Transverse colon (tissue), 4 donors: ENCODE measurements at places on chromosomes 4 and X.

- peak; percentile 31 for DNase-seq
Observed at GRCh38 chr4:176001151-176002006, 64.3 kb upstream of the WDR17 start.

DNA sequence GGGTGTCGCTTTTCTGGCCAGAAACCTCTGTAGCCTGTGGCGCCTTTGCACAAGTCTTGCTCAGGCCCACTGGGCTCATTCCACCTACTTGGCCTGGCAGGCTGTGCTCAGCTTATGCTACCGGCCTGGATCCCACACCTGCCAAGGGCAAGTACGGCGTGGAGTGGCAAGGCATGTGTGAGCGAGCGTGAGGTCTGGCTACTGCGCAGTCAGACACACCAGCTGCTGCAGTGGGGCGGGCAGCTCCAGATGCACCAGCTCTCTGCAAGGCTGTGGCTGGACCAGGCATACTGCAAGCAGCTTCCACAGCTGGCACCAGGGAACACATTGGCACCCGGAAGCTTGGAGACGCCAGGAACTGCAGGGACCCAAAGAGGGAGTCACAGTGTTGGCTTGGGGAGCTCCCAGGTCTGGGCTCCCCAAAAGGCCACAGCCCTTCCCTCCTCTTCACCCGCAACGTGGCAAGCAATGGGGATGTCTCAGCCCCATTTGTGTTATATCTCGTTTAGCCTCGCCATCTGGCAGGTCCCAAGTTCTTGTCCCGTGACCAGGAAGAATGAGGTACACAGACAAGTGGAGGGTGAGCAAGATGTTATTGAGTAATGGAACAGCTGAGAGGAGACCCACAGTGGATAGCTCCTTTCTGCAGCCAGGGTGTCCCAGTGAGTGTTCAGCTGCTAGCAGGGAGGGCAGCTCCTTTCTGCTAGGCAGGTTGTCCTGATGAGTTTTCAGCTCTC, 3.8 kb upstream of the FBXW7 start:
- DNase-seq, result no peak

DNA sequence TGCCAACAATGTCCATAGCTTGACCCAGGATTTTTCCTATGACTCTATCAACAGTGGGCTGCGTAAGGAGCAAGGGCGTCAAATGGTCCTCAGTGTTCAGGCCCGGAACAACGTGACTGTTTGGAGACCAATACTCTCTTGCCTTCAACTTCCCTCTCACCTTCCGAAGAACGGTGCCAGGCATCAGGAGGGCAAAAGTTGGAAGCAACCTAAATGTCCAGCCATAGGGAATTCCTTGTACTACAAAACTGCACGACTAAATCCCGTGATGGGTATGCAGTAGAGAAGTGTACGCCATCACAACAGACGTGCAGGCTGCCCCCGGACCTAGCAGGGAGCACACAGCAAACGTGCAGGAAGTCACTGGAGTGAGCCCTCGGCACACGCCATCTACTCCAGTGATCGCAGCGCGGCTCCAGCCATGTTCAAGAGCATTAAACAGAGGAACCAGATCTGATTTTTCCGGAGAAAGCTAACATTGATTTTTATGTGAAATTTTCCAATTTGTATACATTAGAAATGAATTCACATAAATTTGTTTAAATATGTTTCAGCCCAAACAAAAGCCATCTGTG, 79.0 kb downstream of the JAKMIP1 start:
- DNase-seq, result no peak

- DNase-seq, result peak; percentile 87
Observed at GRCh38 chr4:86935853-86936733, 1.3 kb downstream of the AFF1 start.

- peak; percentile 51 for DNase-seq
Observed at GRCh38 chr4:20625426-20625825, 74.8 kb upstream of the PACRGL start.

- no peak for DNase-seq
Observed at GRCh38 chr4:108937066-108937465, 174.2 kb upstream of the ETNPPL start.

DNA sequence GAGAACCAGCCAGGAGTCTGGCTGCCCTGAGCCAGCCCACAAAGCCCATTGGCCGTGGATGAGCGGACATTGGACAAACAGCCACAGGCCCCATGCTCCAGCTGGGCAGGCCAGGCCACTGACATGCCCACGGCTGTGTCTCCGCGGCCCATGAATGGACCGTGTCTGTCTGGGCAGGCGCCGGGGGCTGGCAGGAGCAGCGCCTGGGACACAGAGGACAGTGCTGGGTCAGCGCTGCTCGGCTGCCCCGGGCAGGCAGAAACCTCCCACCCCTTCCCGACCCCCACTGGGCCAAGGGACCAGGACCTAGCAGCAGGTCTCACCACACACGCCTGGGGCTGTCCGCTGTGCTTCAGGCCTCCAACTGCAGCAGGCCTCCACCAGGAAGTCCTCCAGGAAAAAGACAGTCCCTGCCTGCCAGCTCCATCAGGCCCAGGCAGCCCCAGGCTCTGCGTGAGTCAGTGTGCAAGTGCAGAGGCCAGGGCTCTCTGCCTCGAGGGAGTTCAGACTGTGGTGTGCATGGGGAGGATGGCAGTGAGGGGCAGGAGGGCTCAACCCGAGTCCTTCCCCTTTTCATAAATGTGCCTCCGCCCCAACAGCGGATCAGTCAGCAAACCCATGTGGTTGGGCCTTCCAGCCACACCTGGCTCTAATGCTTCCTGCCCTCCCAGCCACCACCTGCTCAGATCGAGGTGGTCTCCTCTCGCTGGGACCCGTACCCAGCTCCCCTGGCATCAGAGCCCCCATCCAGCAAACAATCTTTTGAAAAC, 17.2 kb upstream of the FGFR3 start:
- DNase-seq, result no peak

DNA sequence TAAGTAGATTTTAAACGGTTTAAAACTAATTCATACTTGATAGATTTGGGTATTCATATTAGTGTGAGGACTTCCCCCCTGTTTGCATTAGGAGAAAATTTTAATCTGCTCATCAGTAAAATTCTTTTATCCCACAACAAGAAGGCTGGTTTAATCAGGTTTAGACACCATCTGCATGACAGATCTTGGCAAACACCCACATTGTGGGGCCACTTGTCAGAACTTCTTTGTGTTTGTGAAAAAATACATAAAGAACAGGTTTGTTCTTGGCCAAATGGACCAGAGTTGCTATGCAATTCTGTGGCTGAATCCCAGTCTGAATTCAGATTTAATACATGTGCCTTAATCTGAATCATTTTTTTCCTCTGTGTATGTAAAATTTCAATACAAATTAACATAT, 121.1 kb downstream of the REPS2 start:
- no peak for DNase-seq

DNA sequence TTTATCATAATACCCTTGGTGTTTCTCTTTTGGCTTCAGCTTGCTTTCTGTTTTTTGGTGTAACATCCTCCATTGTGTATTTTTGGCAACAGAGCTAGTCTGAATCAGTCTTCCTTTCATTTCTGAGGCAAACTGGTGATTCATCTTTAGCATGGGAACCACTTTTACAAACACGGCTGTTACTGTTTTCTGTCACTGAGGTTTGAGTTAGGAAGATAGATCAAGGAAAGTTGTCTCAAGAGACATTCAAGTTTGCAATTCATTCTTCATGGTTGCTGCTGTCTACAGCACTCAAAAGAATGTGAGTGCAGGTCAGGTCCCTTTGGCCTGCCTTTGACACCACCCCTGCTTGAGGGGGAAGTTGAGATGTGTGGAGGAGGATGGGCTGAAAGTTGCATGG, 36.3 kb downstream of the IL21 start:
- no peak for DNase-seq

DNA sequence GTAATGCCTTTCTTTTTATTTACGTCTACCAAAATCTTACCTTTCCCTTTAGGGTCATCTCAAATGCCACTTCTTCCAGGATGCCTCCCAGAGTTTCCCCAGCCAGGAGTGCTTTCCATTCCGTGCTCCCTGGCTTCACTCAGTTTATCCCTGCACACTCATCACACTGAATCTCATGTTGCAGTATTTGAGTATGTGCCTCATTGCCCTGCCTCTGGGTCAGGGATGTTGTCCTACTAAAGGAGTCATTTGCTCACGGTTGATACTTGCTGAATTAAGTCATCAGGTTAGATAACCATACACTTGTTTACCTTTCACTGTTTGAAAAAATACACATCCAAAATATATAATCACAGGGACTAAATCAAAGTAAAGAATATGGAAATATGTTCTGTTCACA, 356.2 kb upstream of the GATB start:
- DNase-seq, result no peak

GRCh38 chrX:2424317-2424716, 76.5 kb downstream of the DHRSX start:
- no peak for DNase-seq

- no peak for DNase-seq
Observed at GRCh38 chr4:149140841-149141240, 674.8 kb downstream of the IQCM start.

DNA sequence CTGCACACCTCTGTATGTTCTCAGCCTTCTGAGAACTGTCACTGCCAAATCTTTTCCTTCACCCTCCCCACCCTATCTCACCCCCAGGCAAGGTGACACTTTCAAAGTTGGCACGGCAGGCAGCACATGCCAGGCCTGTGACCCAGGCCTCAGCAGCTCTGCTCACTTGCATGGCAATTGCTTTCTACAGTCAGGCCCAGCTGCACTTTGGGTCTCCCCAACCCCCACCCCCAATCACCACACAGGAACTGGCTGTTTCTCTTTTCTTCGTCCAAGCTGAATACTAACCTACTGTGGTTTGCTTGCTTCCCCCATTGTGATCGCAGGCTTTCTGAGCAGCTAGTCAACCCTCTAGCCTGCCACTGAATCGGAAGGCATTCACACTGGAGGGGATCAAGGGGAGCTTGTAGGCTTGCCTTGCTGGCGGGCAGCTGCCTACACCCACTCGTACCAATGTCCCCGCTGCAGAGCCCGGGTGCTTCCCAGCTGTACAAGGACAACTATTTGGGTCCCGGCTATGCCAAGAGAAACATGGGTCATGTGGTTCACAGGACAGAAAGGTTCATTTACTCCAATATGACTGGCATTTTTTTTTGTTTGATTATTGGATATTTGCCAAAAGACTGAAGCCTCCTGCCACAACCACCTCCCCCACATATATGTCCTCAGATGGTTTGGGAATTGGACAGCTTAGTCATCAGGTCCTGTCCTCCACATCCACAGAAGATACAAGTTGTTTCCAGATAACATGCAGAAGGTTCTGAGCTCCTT, 28.1 kb downstream of the SLC25A43 start:
- DNase-seq, result peak; percentile 35

- no peak for DNase-seq
Observed at GRCh38 chr4:98540803-98541202, 117.6 kb downstream of the TSPAN5 start.

DNA sequence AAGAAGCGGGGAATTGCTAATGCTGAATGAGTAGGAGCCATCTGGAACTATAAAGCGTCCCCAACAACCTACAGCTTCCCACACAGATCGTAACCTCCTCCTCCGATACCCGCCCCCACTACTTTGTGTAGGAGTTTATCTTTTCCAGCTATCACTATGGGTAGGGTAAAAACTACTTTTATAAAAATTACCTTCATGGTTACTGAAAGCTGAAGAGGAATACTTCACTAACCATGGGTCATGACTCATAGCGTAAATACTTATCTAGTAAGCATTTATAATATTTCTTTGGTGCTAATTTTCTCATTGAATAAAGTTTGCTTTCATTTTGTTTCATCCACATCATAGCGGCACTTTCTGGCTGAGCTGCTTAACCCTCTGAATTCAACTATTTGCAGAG, 79.4 kb upstream of the TNIP3 start:
- DNase-seq, result no peak

- DNase-seq, result peak; percentile 78
Observed at GRCh38 chr4:22515145-22515887, 550 bp downstream of the ADGRA3 start.

DNA sequence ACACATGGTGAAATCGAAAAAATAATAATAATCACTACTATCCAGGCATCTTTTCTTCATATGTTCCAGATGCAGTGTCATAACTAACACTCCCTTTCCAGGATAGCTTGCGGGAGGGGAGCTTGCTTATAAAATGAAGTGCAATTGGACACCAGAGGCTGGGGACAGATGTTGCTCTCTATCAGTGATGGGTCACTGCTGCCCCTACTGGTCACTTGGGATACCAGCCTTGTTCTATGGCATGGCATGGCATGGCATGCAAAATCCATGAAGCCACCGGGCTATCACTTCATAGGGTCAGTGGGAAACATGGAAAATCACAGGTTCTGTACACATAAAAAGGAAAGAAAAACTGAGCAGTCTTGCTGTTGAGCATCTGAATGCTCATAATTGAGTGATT, 168.1 kb downstream of the GLRA2 start:
- DNase-seq, result peak; percentile 48

GRCh38 chr4:74527049-74527448, 82.1 kb downstream of the AREG start:
- no peak for DNase-seq

DNA sequence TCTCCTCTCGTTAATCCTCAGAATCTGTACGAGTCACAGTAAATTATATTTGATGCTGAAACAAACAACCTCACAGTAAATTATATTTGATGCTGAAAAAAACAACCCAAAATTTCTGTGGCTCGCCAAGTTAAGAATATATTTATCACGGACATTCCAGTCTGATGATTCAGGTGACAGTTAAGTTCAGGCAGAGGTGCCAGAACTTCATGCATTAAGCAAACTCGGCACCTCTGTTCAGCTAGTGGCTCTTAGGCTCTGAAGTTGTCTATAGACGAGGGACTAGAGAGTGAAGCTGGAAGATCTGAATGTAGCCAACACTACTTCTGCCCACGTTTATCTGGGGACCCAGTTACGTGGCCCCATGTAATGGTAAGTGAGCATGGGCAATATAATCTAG, 132.2 kb upstream of the AGA start:
- DNase-seq, result no peak

DNA sequence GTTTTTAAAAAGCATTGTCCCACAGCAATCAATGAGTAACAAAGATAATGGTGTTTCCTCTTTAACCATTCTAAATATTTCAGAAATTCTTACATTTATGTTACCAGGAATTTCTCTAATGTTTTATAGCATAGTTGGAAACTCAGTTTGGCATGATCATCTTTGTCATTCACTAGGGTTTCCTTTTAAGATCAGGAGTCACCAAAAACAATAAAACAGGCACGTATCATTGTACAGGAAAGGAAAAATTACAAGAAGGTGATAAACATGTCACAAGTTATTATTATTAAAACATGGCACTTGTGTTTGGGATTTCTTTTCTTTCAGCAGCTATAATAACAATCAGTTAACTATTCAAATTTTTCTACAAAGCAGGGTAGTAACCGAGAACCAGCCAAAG, 84.0 kb downstream of the SLC10A7 start:
- no peak for DNase-seq
